Fibroblast of the conjunctiva (primary cell): ENCODE measurements at places on chromosomes 5 and 9.

DNA sequence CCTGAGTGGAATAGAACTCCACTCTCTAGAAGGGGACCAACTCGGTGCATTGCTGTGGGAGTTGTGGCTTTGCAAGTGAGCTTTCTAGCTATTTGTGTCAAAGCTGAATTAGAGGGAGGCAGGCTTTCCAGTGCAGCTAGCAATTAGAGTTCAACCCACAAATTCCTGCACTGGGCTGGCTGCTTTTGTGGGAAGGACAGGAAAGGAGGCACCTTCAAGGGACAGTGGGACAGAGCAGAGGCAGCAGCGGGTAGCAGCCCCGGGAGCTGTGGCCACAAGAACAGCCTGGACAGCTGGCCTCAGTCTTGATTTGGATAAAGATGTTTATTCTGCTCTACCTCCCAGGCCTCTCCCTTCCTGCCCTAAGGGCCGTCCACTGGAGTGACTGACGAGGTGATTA, 83.7 kb upstream of the SLIT3 start:
- DNase-seq, result no peak

DNA sequence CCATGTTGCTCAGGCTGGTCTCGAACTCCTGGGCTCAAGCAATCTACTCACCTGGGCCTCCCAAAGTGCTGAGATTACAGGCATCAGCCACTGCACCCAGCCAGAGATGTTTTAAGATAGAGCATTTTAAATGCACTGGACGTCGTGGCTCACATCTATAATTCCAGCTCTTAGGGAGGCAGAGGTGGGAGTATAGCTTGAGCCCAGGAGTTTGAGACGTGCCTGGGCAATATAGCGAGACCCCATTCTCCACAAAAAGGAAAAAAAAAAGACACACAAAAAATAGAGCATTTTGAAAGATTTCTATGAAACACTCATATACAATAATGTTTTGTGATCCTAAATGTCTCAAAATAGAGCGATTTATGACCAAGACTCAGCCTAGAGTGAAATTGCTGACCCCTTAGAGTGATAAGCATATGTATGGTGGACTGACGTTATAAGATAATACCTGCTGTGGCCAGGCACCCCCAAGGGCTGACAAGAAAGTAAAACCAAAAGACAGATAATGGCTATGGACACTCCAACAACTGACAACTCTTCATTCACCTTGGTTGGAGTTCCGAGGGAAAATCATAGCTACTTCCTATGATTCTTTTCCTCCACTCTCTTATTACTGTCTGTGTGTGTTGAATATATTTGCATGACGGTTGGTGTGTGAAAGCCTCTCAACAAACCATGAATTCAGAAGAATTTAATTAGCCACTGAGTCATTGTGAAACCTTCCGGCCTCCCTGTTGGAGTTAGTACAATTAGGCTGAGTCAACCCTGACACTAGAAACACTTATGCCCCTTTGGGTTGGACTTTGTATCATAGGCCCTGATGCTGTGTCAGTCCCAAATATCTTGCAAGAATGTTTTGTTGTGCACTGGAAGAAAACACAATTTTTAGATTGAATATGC, 526.5 kb upstream of the NUDT12 start:
- no peak for DNase-seq

- peak; percentile 72 for DNase-seq
These were observed 583.4 kb downstream of the ACTL7B start for GRCh38 chr9:108272349-108272899.

DNA sequence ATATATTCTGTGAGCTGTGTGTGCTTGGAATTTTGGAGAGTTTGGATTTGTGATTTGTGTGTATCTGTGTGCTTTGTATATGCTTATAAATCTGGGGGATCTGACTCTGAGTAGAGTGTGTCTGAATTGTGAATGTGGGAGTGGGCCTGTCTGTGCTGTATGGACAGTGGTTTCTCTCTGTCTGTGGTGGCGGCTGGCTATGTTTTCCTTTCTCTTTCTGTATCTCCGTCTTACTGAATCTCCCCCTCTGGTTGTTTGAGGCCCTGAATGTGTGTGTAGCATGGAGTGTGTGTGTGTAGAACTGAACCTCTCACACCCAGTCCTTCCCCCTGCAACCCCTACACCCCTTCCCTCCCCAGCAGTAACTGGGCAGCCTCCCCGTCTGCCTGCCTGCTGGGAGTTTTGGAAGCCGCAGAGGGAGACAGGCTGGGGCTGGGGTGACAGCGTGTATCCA, 4.7 kb downstream of the CXXC5 start:
- DNase-seq, result no peak

- DNase-seq, result no peak
These were observed 7.8 kb upstream of the HSPA9 start for GRCh38 chr5:138582959-138583358.

DNA sequence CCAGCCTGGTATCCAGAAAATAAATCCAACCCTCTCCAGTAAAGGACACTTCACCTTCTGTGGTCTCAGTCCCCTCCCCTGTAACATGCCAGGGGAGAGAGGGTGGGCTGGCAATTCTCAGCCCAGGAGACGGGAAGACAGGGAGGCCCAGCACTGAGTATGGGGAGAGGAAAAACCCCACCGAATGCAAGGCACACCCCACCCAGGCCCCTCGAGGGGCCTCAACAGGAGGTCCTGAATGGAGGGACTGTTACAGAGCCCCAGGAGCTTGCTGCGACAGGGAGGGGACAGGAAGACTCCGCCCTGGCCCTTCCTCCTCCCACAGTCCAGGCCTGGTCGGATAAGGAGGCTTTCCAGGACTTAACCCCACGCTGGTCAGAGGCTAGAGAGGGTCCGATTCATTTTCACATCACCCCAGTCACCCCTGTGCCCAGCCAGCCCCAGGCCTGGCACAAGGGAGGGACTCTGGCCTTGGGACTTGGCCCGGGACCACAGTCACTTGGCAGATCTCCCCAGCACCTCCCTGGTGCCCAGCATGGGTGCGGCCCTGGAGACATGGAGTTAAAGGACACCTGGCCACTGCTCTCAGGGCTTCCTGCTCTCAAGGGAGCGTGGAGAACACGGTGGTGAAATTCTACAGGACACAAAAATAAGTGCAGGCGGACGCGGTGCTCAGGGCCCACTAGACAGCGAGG, 44.9 kb upstream of the STXBP1 start:
- no peak for DNase-seq

DNA sequence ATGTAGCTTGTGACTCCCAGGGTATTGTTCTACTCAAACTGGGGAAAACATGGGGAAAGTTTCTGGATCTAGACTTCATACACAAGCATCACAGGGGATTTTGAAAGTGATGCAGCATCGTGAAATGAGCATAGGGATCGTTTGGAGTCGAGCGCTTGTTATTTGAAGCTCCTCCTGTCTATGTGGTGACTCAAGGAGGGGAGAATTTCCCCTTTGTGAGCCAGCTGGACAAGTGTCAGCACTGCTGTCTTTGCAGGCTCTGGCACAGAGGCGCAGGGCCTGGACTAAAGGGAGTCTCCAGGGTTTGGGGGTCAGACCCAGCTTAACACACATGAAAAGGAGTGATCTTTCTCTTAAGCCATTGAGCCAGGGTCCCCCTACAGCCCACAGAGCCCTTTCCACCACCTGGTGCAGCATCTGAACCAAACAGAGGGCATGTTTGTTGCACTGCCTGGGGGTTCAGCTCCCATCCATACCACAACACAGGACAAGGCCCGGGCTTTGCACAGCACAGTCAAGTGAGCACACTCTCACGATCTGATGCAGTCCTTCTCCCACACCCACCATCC, 51.0 kb downstream of the IRF1 start:
- DNase-seq, result peak; percentile 96

- DNase-seq, result no peak
These were observed 213.3 kb downstream of the IRX2 start for GRCh38 chr5:2538169-2538568.

- no peak for DNase-seq
These were observed 50.5 kb downstream of the CTNND2 start for GRCh38 chr5:11853796-11854195.

DNA sequence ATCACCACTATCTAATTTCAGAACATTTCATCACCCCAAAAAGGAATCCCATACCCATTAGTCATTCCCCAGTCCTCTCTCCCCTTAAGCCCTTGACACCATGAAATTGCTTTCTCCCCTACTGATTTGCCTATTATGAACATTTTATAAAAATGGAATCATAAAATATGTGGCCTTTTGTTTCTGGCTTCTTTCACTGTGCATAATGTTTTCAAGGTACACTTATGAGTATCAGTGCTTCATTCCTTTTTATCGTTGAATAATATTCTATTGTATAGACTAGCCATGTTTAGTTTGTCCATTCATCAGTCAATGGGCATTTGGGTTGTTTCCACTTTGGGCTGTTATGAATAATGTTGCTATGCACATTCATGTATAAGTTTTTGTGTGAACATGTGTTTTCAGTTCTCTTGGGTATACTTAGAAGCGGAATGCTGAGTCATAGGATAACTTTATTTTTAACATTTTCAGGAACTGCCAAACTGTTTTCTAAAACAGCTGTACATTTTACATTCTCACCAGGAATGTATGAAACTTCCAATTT, 40.4 kb upstream of the FGF1 start:
- peak; percentile 95 for DNase-seq

DNA sequence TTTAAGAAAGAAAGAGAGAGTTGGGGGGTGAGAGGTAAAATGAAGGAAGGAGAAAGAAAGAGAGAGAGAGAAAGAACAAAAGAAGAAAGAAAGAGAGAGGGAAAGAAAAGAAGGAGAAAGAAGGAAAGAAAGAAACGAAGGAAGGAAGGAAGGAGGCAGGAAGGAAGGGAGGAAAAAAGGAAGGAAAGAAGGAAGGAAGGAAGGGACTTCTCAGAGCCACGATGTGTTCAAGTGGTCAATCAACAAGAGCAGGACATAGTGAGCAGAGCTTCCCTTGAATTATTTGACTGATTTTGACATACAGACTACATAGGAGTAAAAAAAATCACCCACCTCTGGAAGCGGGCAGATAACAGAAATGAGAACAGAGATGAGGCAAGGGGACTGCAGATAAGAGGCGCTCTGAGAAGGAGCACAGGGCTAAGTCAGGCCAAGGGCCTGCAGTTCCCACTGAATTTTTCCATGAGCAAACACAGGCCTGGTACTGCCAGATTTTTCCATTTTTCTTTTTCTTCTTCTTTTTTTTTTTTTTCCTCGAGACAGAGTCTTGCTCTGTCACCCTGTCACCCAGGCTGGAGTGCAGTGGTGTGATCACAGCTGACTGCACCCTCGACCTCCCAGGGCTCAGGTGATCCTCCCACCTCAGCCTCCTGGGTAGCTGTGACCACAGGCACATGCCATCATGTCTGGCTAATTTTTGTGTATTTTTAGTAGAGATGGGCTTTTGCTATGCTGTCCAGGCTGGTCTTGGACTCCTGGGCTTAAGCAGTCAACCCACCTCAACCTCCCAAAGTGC, 77.7 kb upstream of the IL17B start:
- no peak for DNase-seq

- DNase-seq, result no peak
These were observed 13.1 kb downstream of the ZNF608 start for GRCh38 chr5:124733329-124733650.

DNA sequence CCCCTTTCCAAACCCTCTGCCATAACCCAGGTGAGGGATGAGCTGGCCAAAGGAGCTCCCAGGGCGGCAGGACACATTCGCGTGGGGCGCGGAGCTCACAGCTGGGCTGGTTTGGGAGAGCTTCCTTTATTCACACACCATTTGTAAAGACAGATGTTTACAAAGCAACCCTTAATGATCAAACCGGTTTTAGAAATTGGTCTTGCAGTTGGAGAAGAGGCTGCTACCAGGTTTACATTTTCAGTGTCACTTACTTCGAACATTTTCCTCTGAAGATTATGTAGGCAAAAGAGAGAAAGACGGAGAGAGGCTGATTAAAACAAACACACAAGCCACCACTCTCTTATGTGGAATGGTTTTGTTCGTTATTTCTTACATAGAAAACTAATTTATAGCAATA, 648.7 kb downstream of the IRX1 start:
- DNase-seq, result no peak

- DNase-seq, result no peak
These were observed 1.1 kb downstream of the SOX30 start for GRCh38 chr5:157650991-157651611.

DNA sequence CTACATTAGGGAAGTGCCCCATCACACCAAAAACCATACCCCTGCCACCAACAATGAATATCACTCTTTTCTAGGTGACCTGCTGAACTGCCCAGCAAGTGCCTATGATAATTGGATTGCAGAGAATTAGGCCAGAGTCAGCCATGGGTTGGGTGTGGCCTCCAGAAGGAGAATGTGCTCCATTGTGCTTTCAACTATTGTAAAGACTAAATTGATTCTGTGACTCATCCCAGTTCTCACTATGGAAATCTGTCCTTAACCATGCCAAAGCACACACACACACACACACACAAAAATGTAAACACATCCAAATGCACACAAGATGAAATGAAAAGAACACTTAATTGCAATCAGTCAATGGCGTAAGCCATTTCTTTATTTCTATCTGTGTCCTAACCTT, 25.7 kb downstream of the DRD1 start:
- DNase-seq, result no peak

- DNase-seq, result no peak
These were observed 605.9 kb upstream of the FAM174A start for GRCh38 chr5:99929067-99929805.

- DNase-seq, result no peak
These were observed 197.1 kb downstream of the ZNF462 start for GRCh38 chr9:107060062-107060461.

- no peak for DNase-seq
These were observed 25.1 kb downstream of the RNF145 start for GRCh38 chr5:159184236-159184635.

- no peak for DNase-seq
These were observed 16.6 kb downstream of the KCNT1 start for GRCh38 chr9:135718616-135719015.

- no peak for DNase-seq
These were observed 46.5 kb downstream of the CEMIP2 start for GRCh38 chr9:71721855-71722254.

DNA sequence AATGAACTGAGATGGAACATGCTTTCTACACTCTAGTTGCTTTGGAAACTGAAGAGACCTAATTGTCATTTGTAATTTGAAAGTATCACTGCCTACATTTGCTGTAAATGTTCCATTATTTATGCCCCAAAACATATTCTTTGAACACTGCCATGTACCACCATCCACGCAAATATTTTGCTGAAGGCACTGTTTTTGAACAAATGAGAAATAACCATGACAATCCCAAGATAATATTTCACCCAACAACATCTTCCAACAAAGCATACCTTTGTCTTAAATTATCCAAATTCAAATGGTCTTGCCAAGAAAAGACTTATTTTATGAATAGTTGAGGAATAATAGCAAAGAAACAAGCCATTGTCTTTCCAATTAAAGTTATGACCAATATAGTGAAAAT, 356.2 kb downstream of the SEMA5A start:
- no peak for DNase-seq

DNA sequence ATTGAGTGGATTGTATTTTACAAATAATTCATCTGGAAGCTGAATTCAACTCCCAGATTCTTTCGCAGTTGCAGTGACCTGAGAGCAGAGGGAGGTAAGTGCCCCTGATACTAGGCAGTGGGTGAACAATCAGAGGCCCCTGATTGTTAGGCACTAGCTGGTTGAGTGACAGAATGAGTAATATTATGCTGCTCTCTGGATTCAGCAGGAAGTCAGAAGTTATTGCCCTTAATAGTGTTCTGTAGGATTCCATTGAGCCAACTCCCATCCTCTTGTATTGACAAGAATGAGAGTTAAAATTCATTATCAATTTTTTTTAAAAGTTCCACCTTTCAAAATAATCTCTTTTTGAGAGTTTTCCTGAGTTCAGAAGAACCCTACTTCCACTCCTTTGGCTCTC, 301.2 kb downstream of the DTWD2 start:
- no peak for DNase-seq

GRCh38 chr5:119966028-119966427, 336.7 kb downstream of the FAM170A start:
- DNase-seq, result peak; percentile 2

- no peak for DNase-seq
These were observed 125.3 kb upstream of the GNA14 start for GRCh38 chr9:77773381-77773780.
